SHP77 (cell line): ENCODE measurements at places on chromosomes 3 and 15.

DNA sequence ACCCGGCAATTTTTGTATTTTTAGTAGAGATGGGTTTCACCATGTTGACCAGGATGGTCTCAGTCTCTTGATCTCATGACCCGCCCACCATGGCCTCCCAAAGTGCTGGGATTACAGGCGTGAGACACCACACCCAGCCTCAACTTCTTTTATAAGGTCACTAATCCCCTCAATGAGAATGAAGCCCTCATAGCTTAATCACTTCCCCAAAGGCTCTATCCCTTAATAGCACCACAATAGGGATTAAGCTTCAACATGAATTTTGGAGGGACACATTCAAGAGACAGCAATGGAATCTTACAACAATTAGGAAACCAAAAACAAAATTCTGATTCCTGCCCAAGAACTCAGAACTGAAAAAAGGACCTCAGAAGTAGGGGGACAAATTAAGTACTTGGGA, 126.8 kb downstream of the ATP1B3 start:
- DNase-seq = no peak

- DNase-seq = no peak
Measured at GRCh38 chr15:72685301-72685924, 569 bp downstream of the HIGD2B start.

DNA sequence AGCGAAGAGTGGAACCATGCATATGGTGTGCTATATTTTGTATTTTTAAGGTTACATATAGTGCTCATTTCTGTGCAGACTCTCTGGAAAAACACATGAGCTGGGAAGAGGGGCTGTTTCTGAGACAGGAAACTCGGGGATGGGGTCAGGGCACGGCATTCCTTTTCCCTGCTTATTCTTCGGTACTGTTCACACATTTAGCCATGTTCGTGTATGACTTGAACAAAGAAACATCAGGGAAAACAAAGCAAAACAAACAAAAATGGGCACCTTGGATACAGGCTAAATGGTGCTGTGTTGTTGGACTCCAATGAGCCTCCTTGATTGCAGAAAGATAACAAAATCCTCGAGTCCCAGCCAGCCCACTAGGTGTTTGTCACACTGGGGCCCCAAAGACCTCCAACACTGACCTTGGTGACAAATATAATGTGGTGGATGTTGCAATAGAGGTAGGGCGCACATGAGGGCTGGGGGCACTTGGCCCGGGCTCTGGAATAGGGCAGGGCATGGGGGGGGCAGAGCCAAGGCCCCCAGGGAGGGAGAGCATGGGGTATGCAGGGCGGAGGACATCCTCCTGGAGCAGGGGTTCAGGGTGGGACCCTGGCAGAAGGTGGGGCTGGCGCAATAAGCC, 19.3 kb downstream of the DNASE1L3 start:
- no peak for DNase-seq

GRCh38 chr15:52193791-52194190, 2.6 kb upstream of the GNB5 start:
- DNase-seq = no peak

DNA sequence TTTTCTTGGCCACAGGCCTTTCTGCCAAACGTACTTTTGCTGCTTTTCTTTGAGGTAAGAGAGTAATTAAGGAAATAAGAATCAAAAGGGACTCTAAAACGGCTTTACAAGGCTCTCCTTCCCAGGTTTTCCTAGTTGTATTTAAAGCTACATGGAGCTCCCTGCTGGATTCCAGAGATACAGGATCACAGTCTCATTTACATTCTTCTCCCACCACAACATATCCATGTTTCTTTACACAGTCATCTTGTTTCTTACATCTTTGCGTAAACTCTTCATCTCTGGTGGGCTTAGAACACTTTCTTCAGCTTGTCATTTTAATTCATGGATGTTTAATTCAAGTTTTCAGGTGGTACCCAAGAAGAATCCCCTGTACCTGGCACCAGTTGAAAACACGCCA, 117.6 kb upstream of the BFSP2 start:
- no peak for DNase-seq

- DNase-seq = no peak
Measured at GRCh38 chr3:176415661-176416295, 781.5 kb downstream of the TBL1XR1 start.
